ENCODE measurements at places on chromosomes 3 and 15.

DNA sequence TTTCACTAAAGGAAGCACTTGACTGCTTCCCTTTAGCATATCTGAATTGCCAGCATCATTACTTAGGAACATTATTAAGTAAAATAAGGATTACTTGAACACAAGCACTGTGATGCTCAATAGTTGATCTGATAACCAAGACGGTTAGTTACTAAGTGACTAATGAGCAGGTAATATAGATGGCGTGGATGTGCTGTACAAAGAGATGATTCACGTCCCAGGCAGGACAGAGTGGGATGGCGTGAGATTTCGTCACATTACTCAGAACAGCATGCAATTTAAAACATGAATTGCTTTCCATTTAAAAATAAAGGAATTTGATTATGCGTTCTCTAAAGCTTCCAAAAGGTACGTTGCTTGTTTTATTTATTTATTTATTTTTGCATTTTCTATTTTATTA lies 240.0 kb upstream of the ARHGEF26 start:
- DNase-seq: no peak

- peak; percentile 85 for DNase-seq
These were observed 6.0 kb upstream of the LIPH start for GRCh38 chr3:185558395-185558794.

- no peak for DNase-seq
These were observed 1.2 kb downstream of the RGMA start for GRCh38 chr15:93087825-93088199.

GRCh38 chr15:48850648-48851047 lies 27.3 kb upstream of the EID1 start:
- no peak for DNase-seq

DNA sequence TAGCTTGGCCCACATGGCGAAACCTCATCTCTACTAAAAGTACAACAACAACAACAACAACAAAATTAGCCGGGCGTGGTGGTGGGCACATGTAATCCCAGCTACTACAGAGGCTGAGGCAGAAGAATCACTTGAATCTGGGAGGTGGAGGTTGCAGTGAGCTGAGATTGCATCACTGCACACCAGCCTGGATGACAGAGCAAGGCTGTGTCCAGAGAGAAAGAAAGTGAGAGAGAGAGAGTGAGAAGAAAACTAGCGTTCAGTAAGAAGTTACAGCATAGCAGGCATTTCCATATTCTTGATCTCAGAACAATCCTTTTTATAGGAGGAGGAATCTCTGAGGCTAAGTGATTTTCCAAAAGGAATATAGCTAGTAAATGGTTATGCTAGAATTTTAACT lies 1076.1 kb downstream of the AGBL1 start:
- no peak for DNase-seq

DNA sequence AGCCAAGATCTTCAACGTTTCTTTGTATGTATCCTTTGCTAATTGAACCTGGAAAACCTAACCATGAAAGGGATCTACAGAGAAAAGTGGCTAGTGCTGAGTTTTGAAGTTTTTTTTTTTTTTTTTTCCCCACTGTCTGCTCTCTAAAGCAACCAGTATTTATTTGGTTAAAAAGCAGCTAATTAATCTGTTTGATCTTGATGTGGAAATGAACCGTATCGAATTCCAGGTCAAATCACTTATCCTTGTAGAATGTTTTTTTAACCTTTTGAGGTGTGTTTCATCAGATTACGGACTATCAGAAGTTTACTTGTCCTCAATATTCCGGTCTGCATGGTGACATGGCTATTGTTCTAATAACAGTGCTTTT lies 117.2 kb downstream of the FNDC3B start:
- DNase-seq: no peak

GRCh38 chr15:55695432-55695831 lies 47.5 kb downstream of the PRTG start:
- DNase-seq: no peak
